ENCODE measurements at places on chromosomes 11 and 22. TPM values are rescaled to one million over a fixed set of nuclear protein-coding genes. Genes with fewer than 3 reads are reported as not detected.

- H3K4me1 ChIP-seq: peaks cover 49% of the 10 kb centered on the region
- no peaks in the 10 kb centered on the region for H3K27me3 ChIP-seq
- H3K4me3 ChIP-seq: peak overlapping the region; percentile 33
- peak overlapping the region; percentile 89 for H3K27ac ChIP-seq
These were observed 377.0 kb downstream of the ETS1 start for GRCh38 chr11:128210148-128210940.

DNA sequence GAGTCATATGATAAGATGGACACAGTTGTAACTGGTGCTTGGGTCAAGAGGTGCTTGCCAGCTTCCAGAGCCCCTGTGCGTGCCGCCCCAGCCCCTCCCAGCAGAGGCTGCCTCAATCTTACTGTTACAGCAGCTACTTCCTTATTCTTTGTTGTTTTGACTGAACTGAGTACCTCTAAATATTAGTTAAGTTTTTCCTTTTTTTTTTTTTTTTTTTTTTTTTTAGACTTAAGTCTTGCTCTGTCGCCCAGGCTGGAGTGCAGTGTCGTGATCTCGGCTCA, 8.8 kb downstream of the ZBED4 start:
- no peak overlapping the region for H3K27ac ChIP-seq
- no peak overlapping the region for H3K4me3 ChIP-seq
- H3K27me3 ChIP-seq: no peaks in the 10 kb centered on the region
- DNase-seq: no peak
- peaks cover 5% of the 10 kb centered on the region for H3K36me3 ChIP-seq
- no peaks in the 10 kb centered on the region for H3K4me1 ChIP-seq

DNA sequence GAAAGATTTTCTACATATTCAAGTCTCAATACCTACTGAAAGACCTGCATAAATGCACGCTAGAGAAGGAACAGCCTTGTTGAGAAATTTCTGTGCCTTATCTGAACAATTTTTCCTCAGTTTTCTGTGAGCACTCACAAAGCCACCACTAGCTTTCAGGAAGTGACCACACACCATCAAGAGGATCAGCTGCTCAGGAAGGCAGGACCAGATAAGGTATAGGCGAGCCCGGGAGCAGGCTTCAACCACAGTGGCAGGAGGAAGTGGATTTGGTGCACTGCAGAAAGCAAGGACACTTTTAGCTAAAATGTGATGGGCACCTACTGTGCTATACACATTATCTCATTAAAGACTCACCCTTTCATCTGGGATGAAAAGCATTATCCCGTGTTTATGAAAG, 220.8 kb downstream of the RAB38 start:
- H3K4me3 ChIP-seq: no peak overlapping the region
- H3K27me3 ChIP-seq: no peaks in the 10 kb centered on the region
- DNase-seq: no peak
- H3K27ac ChIP-seq: no peak overlapping the region
- H3K36me3 ChIP-seq: no peaks in the 10 kb centered on the region
- no peaks in the 10 kb centered on the region for H3K4me1 ChIP-seq

DNA sequence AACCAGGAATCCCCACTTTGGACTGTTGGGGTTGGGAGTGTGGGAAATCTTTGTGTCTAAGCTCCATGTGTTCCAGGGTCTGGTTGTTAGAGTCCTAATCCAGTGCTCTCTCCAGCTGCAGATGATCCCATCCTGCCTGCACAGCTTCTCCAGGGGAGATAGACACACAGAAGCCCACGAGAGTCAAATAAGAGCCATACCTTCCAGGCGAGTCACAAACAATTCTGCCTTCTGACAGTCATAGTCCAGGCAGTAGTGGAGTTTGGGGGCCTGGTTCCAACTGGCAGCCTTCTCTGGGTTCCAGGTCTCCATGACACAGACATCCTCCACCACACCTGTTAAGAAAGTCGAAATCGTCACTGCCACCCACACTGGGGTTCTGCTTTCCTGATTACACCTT, 32.1 kb downstream of the SYT13 start:
- H3K27me3 ChIP-seq: peaks cover 16% of the 10 kb centered on the region
- H3K4me1 ChIP-seq: no peaks in the 10 kb centered on the region
- H3K27ac ChIP-seq: no peak overlapping the region
- no peak overlapping the region for H3K4me3 ChIP-seq

Gene KRTAP5-6
- not detected for polyA plus RNA-seq

DNA sequence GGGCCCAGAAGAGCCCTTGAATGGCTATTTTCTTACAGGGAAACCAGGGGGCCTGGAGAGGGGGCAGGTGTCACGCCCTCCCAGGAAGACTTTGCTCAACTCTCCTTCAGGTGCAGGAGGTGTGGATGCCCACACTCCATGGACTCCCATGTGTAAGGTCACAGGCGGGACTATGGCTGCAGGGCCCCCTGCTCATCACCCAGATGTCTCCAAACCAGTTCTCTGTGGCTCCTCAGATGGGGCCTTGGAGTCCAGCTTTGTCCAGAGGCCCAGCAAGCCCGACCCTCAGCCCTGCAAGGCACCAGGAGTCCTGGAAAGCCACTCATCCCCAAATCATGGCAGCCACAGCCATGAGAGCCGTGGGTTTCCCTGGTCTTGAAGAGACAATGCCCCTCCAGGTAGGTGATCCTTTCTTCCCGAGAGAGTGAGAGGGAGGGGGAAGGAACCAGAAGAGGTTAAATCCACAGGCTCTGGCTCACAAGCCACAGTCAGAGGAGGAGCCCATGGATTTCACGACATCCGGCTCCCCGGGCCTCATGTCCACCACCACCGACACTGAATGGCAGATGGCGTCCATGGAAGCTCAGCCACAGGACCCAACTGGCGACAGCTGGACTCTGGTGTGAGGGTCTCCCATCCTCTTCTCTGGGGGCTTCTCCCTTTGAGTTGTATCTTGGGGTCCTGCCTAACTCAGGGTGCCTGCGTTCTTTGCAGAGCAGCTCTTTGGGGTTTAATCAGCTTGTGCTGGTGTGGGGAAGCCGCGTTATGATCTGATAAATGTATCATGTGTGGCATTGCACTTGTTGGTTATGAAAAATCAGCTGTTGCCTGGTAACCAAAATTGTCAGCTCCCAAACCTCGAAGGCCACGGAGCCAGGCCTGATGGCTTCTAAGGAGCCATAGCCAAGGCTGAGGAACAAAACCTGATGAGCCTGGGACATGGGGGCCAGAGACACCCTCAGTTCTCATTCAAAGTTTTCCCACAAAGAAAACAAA, 620.4 kb downstream of the BRD1 start:
- H3K27ac ChIP-seq: no peak overlapping the region
- no peak for DNase-seq
- no peak overlapping the region for H3K4me3 ChIP-seq
- no peaks in the 10 kb centered on the region for H3K4me1 ChIP-seq

GRCh38 chr11:27913650-27914049, 194.3 kb downstream of the KIF18A start:
- peak overlapping the region; percentile 34 for H3K27ac ChIP-seq
- no peaks in the 10 kb centered on the region for H3K27me3 ChIP-seq
- DNase-seq: peak; percentile 67
- H3K4me3 ChIP-seq: no peak overlapping the region

Gene ADORA2A
- polyA plus RNA-seq: 0.64 TPM

- H3K4me3 ChIP-seq: no peak overlapping the region
- H3K36me3 ChIP-seq: no peaks in the 10 kb centered on the region
- no peaks in the 10 kb centered on the region for H3K27me3 ChIP-seq
- no peak for DNase-seq
These were observed 40.5 kb downstream of the GRAMD4 start for GRCh38 chr22:46660604-46661201.

DNA sequence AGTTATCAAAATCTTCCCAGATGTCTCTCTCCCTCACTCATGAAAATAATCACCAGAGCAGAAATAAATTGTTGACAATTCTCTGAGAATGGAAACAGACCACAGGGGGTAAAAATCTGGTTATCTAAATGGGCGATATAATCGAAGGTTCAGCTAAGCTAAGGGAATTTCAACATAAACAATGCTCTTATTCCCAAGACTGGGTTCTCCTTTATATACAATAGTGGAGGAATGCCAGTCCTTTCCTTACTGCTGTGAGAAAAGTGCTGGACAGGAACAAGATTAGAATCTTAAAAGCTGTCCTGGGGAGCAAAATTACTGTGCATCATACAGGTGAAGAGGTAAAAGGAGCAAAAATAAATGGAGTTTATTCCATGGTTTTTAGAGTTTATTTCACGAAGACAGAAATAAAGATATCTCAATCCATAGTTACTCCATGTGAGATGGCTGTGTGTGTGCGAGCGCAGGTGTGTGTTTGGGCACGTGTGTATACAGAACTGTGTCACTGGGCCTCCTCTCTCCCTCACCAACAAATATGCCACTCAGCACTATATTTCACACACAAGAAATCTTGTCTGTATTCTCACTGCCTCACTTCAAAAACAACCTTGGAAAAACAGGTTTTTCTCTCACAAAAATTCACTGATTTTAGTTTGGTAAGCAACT, 385.6 kb downstream of the DCDC1 start:
- peak overlapping the region; percentile 61 for H3K27ac ChIP-seq
- peaks cover 21% of the 10 kb centered on the region for H3K4me1 ChIP-seq
- H3K36me3 ChIP-seq: no peaks in the 10 kb centered on the region
- no peak for DNase-seq
- H3K4me3 ChIP-seq: peak overlapping the region; percentile 38

Gene CCDC88B
- polyA plus RNA-seq: 3.1 TPM

DNA sequence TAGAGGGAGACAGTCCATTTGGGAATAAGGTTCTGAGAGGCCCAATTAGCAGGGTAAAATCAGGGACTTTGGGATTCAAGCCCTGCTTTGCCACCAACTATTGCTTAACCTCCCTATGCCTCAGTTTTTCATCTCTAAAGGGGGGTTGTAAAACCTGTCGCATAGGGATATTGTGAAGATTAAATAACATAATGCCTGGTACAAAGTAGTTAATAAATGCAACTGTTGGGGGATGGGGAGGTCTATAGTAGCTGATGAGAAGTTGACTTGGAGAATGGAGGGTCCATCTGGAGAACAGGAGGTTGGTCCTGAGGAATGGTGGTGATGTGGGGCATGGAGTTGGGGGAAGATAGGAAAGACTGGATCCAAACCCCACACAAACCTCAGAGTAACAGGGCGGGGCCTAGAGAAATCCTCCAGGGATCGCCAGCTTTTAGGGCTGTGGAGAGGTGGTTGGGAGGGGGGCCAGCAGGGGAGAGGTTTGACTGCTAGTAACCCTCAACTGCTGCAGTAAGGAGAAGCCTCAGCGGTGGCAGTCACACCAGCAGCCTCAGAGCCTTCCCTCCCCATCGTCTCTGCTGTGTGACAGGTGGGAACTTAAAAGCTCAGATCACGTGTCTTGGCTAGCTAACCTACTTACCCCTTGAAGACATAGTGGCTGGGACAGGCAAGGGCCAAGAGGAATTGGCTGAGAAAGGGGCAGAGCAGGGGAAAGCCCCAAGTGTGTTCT, 1.1 kb upstream of the ABCG4 start:
- H3K27ac ChIP-seq: no peak overlapping the region
- H3K4me3 ChIP-seq: no peak overlapping the region
- H3K4me1 ChIP-seq: no peaks in the 10 kb centered on the region

Data from GM23248 (cell line).